Colonic mucosa (tissue), 4 donors: ENCODE measurements at places on chromosomes 16 and 17.

- no peak within 1 kb of the TSS for H3K27ac ChIP-seq
- no peaks in the 10 kb centered on the region for H3K36me3 ChIP-seq
- H3K4me1 ChIP-seq = peaks cover 19% of the 10 kb centered on the region
- peak; percentile 64 for DNase-seq
- peak within 1 kb of the TSS; percentile 33 for H3K4me3 ChIP-seq
Measured at GRCh38 chr16:1333149-1333812, at the start of gene BAIAP3. Gene BAIAP3 (plus strand): TSS chr16:1333645. CDS start chr16:1338550, 4,905 bp downstream.

DNA sequence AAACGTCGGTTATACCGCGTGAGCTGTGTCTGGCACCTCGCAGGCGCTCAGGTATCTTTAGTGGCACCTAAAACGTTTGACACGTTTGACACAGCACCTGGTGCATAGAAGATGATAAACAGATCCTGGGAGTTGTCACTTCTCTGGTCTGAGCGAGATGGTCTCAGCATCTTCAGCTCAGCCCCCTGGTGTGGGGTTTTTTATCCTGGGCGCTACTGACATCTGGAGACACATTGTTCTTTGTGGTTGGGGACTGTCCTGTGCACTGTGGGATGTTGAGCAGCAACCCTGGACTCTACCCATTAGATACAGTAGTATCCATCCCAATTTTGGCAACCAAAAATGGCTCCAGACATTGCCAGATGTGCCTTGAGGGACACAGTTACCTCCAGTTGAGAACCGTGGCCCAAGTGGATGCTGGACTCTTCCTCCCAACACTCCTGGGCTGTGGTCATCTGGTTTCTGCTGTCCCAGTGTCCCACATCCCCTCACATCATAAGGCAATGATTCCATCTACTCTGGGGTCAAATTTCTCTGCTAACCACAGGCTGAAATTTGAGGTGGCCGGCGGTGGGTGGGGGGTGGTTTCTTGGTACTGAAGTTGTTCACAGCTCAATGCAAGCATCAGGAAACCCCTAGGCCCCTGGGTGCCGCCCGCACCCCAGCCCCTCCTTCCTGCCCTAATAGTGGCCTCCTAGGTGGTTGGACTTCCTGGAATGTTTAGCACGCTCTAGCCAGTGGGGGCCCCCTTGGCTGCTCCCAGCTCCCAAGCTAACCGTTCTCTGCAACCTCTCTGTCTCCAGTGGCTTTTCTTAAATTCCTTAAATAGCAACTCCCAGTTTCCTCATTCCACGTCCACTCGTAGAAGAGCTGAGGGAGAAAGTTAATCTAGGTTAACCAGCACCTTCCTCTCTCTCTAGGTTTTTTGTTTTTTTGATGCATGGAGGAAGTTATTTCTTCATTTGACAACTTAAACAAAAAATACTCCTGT is 124.8 kb downstream of the ABCC1 start:
- no peak overlapping the region for H3K4me3 ChIP-seq
- no peaks in the 10 kb centered on the region for H3K4me1 ChIP-seq
- DNase-seq = no peak

DNA sequence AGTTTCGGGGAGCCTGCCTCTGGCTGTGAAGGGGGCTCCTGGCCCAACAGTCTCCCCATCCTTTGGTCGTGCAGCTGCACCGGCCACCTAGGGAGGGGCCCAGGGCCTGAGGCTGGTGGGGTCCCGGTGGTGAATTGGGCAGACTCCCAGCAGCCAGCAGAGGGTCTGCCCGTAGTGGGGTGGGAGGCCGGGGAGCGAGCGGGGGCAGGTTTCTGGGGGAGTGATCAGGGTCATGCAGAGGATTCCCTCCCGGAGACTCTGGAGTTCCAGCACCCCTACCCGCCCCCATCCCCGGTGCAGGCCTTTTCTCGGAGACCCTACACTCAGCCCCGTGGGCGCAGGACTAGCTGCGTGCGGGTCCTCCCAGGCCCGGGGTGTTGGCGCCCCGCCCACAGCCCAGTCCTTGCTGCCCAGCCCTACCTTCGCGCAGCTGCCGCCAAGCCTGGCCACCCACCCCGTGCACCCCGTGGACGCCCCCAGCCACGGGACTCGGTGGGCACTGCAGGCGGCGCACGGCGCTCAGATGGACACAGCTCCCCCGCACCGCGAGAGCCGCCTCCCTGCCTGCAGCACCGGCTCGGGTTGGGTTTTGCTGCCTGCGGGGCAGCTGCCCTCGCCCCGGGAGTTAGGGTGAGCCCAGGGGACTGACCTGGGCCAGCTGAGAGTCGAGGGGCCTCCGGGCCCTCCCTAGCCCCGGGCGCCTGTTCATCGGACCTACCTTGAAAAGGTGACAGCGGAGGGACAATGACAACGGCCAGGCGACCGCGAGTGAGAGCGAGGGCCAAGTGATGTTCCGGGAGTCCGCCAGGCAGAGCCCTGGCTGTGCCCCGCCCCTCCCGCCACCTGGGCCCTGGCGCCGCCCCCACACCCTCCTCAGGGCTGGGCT is at the start of gene GNG13:
Gene GNG13 (minus strand): TSS at position 787 of the 886 bp plus-strand sequence. CDS start 1,657 bp downstream, outside the sequence.
- no peaks in the 10 kb centered on the region for H3K4me1 ChIP-seq
- DNase-seq = no peak
- peaks cover 36% of the 10 kb centered on the region for H3K27me3 ChIP-seq
- H3K36me3 ChIP-seq = no peaks in the 10 kb centered on the region
- H3K27ac ChIP-seq = no peak within 1 kb of the TSS
- no peak within 1 kb of the TSS for H3K4me3 ChIP-seq

DNA sequence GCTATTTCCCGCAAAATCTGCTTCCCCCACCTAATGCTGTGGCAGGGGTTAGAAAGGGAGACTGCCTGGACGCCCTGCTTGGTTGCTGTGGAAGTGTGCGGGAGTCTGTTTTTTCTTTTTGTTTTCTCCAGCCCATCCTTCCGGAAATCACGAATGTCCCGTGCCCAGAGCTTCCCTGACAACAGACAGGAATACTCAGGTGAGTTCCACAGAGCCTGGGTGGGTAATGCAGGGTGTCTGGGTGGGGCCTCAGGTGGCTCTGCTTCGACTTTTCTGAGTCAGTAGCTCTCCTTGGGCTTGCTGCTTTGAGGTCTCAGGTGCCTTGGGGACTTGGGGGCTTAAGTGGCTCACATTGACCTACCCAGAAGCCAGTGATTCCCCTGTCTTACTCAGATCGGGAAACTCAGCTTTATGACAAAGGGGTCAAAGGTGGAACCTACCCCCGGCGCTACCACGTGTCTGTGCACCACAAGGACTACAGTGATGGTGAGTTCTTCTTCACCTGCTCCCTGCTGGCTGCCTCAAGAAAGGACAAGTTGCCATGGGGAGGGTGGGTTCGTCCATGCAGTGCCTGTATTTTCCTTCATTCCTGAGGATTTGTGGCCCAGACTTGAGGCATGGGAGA is 11.4 kb downstream of the LIMD2 start:
- H3K27me3 ChIP-seq = no peaks in the 10 kb centered on the region
- H3K4me1 ChIP-seq = no peaks in the 10 kb centered on the region
- peaks cover 8% of the 10 kb centered on the region for H3K36me3 ChIP-seq
- no peak overlapping the region for H3K4me3 ChIP-seq

- H3K36me3 ChIP-seq = no peaks in the 10 kb centered on the region
- no peaks in the 10 kb centered on the region for H3K27me3 ChIP-seq
- no peak overlapping the region for H3K27ac ChIP-seq
- H3K4me3 ChIP-seq = no peak overlapping the region
Measured at GRCh38 chr17:41799366-41799765, 12.4 kb downstream of the P3H4 start.
